ENCODE measurements at places on chromosomes 3 and 15.

- DNase-seq = no peak
Measured at GRCh38 chr15:70519616-70520015, 243.7 kb downstream of the UACA start.

GRCh38 chr3:48426944-48427629, 2.8 kb downstream of the PLXNB1 start:
- no peak for DNase-seq

DNA sequence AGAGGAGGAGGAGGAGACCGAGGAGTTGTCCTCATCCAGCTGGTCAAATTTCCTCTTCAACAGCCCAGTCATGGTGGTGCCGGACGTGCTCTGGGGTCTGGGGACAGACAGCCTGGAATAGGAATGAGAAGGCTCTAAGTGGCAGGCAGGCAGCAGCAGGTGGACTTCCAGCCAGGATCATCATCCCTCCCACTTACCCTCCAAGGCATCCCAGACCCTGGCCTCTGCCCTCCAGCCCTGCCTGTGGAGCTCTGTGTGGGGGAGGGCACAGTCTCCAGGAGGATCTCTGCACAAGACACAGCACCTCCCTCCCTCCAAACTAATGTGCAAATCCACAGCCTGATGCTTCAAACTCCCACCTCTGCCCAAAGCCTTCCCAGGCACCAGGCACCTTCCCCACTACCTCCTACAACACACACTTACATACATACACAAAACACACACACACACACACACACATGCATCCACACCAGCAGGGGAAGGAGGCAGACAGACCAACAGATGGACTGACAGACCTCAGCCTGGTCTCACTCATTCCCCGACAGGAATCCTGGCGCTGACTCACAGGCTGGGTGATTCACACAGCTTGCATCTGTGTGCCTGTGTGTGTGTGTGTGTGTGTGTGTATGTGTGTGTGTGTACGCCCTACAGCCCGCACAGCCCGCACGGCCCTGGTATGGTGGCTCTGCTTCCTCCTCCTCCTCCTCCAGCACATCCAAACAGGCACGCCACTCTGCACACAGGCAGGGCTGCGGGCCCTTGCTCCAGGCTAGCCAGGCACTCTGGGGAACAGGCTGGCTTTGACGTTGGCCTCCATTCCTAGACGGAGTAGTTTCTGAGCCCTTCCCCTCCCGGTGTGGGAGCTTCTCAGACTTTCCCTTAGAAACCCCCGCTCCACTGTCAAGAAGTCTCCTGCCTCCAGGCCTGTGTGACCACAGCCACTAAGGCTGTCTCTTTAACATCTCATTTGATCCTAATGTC, 6.5 kb downstream of the CSRNP1 start:
- no peak for DNase-seq

DNA sequence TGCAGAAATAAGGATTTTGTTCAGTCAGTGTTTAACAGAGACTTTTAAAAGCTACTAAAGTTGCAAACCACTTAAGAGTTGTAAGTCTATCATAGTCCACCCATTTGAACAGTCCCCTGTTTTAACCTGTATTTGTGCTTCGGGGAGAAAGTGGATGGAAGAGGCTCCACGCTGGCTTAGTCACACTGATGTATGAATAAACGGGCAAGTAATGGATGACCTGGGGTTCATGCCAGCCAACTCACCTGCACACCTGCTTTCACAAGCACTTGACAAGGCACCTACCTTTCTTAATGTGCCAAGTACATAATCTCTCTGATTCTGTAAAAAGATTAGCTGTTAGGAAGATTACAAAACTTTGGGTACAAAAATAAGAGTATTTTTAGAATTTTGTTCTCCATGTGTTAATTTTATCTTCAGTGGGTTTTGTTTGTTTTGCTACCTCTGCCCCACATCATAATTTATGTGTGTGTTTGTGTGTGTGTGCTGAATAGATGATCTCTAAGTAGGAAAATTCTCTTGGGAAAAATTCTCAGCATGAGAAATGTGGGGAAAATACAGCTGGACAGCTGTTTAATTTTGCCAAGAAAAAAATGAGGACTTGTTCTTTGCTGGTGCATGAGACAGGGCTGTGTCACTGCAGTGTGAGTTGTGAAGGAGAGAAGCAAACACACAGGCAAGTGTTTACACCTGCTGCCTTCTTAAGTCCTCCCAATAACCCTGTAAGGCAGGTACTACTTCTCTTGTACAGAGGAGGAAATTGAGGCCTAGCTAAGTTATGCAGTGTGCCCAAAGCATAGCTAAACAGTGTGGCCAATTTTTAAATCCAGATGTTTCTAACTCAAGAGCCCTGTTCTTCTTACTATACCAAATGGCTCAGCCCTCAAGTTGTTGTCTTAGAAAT, 181.2 kb upstream of the IL12A start:
- no peak for DNase-seq

DNA sequence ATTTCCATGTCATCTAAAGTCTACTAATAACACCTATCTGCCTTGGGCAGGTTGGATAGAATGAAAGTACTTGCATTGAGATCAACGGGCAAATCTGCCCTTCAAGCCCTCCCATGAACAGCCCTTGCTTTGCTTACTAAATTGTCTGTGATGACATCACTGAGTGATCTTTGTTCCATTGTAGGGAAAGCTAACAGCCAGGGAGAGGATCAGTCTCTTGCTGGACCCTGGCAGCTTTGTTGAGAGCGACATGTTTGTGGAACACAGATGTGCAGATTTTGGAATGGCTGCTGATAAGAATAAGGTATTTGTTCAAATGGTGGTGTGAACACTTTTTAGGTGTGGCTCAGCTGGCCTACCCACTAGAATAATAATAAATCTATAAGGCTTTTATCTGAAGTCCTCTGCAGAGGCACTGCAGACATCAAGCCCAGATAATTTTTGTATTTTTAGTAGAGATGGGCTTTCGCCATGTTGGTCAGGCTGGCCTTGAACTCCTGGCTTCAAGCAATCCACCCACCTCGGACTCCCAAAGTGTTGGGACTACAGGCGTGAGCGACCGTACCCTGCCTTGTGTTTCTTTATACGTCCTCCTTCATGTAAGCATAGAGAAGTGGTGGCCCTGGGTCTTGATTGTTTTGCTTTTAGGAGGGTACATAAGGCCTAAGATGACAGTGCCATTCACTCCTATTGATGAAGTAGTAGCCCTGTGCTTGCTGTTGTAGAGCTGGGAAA, 5.7 kb downstream of the PCCB start:
- no peak for DNase-seq

- no peak for DNase-seq
Measured at GRCh38 chr15:90202929-90203328, 1.8 kb downstream of the SEMA4B start.

GRCh38 chr15:59976480-59977271, 27.4 kb upstream of the FOXB1 start:
- DNase-seq = no peak

DNA sequence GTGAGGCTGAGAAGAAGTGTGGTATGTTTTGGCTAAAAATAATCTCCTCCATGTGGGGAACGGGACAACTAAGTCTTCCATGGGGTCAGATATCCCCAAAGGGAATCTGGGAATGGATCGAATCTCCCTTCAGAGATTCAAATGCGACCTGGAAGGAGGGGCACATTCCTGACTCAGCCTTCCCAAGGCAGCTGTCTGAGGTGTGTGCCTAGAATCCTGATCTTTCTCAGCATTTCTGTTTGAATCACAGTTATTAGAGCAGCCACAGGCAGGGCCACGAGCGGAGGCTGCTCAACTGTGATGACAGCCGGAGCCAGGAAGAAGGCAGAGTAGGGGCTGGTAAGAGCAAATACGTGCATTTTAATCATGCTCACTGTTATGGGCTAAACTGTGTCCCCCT, 135.1 kb downstream of the ADAMTS17 start:
- no peak for DNase-seq

- DNase-seq = no peak
Measured at GRCh38 chr15:100254285-100254684, 87.5 kb downstream of the ADAMTS17 start.

DNA sequence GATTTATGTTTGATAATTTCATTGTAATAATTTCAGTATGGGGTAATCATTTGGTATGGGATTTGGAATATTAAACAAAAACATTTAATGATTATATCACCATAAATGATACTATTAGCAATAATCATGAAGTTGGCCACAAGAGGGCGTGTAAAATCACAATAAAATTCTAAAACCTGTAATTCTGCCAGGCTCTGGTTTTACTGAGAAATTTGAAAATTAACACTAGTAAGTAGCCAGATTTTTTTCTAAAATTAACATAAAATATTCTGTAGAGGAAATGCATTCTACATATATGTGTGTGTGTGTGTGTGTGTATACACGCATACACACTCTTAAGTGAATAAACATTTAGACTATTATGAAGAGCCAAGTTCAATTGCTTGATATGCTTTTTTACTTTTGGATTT, 40.5 kb downstream of the FEZF2 start:
- no peak for DNase-seq

- DNase-seq = no peak
Measured at GRCh38 chr3:13332740-13333139, 87.4 kb downstream of the NUP210 start.

DNA sequence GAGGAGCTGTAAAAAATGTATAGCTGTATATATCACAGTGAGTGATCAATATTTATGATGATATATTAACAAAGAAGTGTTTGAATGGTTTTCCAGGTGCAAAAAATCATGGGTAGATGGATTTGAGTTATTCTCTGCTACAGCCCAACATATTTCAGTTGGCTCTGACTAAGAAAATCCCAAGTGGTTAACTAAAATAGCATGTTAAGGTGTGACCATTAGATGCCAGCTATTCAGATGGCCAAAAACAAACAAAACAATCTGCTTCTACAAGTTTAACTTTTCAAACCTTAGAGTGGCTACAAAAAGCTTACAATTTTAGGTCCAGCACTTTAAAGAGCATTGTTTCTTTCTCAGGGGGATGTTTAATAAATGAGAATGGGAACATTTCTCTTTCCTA, 67.5 kb downstream of the SEMA6D start:
- no peak for DNase-seq

GRCh38 chr3:41629072-41629471, 332.8 kb downstream of the ULK4 start:
- DNase-seq = no peak

- no peak for DNase-seq
Measured at GRCh38 chr15:41333026-41333562, 413 bp downstream of the NUSAP1 start.

DNA sequence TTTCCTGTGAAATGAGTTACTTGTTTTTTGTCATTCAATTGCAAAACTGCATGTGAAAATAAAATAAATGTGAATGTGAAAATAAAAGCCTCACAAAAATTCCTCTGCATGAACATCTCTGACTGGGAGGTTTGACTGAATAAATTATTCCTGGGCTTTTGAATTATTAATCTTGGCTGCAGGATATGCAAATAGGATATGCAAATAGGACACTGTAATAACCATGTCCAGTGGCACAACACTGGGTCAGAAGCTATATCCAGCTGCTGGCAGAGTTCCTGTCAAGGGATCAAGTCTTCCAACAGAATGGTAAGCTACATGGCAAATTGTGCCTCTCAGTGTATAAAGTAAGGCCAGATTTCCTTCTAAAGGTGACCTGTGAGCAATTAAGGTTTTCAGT, at the start of gene SUCNR1:
Gene SUCNR1, plus strand, starts transcription at position 246 of the 400 bp plus-strand sequence. CDS start 6,250 bp downstream, outside the sequence.
- no peak for DNase-seq

GRCh38 chr3:167777356-167777755, 41.8 kb downstream of the SERPINI1 start:
- no peak for DNase-seq

DNA sequence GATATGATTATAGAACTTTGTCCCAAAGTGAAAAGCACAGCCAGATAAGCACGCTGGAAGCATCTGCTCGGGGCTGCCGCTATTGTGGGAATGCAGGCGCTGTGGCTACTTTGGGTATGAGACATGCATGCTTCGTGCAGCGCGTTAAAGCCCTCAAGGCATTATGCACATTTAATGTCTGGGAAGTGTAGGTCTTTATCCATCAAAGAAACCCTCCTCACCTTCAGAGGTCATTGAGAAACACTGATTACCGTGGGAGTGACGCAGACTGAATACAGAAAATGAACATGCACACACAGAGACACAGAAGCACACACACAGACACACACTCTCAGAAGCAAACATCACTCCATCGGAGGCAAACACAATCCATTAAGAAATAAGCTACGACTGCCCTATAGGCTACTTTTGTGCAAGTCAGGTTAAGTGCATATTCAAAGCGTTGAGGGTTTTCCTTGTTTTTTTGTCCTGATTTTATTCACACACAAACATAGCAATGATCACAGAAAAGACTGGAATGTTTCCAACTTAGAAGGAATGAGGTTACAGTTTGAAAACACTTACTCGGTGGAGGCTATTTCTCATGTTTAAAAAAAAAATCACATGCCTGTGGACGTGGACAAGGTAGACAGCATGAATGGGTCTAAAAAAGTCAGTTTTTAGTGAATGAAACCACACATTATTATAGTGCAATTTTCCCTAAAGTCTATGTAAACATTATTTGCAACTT, 68.5 kb downstream of the PLCH1 start:
- peak; percentile 5 for DNase-seq

- DNase-seq = no peak
Measured at GRCh38 chr3:150691414-150692040, 12.2 kb downstream of the ERICH6 start.

- no peak for DNase-seq
Measured at GRCh38 chr15:96342406-96343112, 12.1 kb downstream of the NR2F2 start.

GRCh38 chr3:55481744-55482495, 5.2 kb downstream of the WNT5A start:
- DNase-seq = no peak

- DNase-seq = no peak
Measured at GRCh38 chr3:16177962-16178627, 3.6 kb downstream of the GALNT15 start.

- no peak for DNase-seq
Measured at GRCh38 chr15:67101911-67102598, 36.7 kb downstream of the SMAD3 start.

DNA sequence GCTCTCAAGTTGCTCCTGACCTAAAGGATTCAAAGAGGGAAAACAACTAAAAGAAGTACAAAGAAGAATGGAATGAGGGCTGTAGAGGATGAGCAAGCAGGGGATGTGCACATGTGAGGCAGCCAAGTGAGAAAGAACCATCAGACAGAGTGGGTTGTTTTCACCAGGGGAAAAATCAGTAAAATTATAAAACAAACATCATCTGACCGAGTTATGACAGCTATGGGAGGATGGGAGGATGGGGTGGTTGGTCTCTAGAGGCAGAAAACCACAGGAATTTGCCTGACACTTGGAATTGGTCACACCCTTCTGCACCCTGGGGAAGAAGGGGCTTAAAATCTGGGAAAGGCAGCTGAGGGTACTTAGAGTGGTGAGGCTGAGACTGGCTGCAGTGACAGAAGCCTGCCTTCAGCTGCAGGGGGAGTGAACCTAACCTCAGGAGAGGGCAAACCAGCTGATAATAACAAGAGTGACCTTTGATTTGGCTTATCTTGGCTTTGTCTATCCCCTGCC, 10.1 kb downstream of the ARHGAP31 start:
- DNase-seq = no peak

- DNase-seq = no peak
Measured at GRCh38 chr15:85761635-85762034, 33.1 kb downstream of the KLHL25 start.

DNA sequence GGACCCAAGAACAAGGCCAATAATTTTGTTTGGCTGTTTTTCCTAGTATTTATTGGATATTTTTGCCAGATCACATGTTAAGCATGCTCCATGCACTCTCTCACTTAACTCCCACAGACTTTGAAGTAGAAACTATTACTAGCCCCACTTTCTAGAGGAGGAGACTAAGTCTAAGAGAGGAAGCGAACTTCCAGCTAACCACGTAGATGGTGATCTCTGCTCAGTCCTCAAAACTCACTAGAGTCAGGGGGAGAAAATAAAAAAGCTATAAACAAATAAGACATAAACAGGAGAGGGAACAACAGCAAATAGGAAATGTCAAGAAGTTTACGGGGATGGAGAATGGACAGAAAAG, 481.0 kb upstream of the PROK2 start:
- DNase-seq = no peak
